Activated T-cell treated with anti-CD3 and anti-CD28 coated beads, Interleukin-2, amount 50 U/mL, for 48 hours (primary cell): ENCODE measurements at places on chromosomes 1 and 21.

DNA sequence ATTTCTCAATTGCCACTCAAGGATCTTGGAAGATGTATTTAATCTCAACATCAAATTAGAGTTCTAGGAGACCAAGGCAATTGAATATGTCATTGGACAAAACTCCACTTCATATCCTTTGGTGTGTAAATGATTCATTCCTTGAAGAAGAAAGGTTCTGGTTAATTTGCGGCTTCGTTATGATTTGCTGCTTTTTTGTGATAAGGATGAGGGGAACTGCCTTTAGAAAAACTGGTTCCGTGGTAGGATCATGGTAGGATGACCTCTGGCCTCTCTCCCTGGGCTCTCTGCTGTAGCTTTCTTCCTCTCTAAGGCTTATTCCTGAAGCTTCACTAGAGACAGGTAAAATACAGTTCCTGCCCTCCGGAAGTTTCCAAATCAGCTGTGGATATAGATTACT, 51.5 kb upstream of the ERRFI1 start:
- no peak for DNase-seq

DNA sequence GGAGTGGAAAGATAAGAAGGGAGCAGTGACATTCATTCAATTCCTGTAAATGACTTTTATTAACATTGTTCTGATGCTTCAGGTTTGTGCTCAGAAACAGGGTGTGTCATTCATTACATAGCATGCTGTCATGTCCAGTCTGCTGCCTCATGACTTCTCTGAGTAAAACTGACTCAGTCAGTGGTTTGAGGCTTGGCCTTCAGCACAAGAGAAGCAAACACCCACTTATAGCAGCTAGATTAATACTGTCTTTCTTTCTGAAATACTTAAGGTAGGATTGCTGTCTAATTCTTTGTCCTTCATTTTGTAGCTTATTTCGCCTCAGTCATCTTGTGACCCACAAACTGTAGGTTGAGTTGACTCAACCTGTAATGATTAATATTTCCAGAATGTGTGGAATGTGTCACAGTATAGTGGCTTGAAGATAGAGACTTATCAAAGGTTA, 32.9 kb downstream of the RASAL2 start:
- DNase-seq: no peak

- DNase-seq: no peak
These were observed 5.1 kb downstream of the ABCG1 start for GRCh38 chr21:42223826-42224575.

- DNase-seq: no peak
These were observed 217.7 kb downstream of the CRB1 start for GRCh38 chr1:197485790-197486189.

DNA sequence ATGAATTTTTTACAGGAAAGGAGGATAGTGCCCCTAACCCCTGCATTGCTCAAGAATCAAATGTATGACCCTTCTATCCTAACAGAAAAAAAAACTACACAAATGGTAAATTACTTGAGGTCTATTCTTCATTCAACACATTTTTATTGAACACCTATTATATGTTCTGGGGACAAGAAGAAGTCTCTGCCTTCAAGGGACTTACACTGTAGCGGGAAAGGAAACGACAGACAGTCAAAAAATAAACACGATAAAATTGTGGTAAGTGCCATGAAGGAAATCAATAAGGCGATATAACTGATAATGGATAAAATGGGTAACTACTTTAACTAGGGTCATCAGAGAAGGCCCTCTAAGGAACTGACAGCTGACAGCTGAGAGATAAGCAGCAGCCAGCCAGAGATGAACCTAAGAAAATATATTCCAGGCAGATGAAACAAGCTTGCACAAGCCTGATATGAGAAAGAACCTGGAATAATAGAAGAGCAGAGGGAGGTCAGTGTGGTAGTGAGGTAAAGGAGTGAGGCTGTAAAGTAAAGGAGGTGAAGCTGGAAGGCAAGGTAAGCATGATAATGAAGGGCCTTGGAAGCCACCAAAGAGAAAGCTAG, 66.4 kb downstream of the PHTF1 start:
- DNase-seq: no peak

- no peak for DNase-seq
These were observed 28.6 kb upstream of the AK5 start for GRCh38 chr1:77253211-77253610.

- DNase-seq: no peak
These were observed 262.5 kb upstream of the ZP4 start for GRCh38 chr1:238153253-238153652.

GRCh38 chr1:97926017-97926708, 5.3 kb upstream of the DPYD start:
- DNase-seq: no peak

- no peak for DNase-seq
These were observed 44.1 kb upstream of the DNAJC6 start for GRCh38 chr1:65265296-65265650.

GRCh38 chr1:184210862-184211261, 159.3 kb downstream of the TSEN15 start:
- DNase-seq: no peak

DNA sequence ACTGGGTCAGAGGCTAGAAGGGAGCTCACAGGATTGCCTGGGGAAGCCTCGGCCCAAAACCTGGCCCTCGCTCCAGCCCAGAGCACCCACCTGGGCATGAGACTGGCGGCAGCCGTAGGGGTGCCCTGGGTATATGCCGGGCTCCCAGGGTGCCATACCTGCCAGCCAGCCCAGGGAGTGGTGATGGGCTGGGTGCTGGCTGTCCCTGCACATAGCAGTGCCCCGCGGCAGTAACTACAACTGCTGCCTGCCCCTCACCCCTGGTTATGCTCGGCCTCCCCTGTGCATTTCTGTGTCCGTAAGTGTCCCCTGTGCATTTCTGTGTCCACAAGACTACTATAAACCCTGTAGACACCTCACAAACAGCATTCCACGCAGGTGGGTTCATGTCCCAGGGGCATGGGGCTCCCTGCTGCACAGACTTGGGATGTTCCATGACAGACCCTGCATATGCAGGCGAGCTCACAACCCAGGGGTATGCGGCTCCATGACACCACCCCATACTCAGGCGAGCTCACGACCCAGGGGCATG, 5.8 kb upstream of the SPATC1L start:
- DNase-seq: peak; percentile 5

- DNase-seq: no peak
These were observed 11.7 kb downstream of the RNU5D-1 start for GRCh38 chr1:44719318-44719717.

DNA sequence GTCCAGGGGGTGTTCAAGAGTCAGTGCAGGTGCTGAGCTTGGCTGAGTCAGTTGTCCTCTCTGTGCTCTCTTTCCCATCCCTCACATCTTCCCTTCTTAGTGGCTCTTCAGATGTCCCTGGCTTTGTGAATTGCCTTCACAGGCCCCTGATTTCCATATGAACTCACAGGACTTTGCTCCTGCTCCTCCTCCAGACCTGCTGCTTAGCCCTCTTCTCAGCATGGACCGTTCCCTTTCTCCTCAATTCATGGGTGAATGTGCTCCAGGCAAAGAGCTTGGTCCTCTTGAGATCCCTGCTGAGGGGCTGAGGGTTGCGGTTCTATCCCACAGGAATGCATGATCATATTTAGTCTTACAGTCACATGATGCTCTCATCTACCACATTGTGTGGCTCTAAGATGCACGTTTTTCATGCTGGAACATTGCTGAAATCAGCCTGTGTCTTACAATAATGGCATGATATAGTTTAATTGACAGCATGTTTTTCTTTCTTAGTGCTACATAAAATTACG, 30.5 kb downstream of the CACNA1E start:
- no peak for DNase-seq

DNA sequence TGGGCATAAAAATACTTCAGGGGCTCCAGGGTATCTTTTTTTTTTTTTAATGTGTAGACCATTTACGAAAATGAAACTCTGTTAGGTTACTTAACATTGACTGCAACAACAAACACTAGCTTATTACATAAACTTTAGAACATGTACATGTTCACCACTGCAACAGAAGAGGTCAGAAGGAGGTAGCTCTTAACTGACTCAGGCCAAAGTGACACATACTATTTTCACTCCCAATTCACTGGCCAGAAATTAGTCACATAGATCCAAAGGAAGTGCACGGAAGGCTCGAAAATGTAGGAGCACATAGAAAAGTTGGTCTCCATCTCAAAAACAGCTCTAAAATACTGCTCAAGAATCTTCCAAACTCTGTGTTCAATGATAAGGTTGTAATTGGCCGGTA, 107.2 kb downstream of the AKT3 start:
- no peak for DNase-seq

DNA sequence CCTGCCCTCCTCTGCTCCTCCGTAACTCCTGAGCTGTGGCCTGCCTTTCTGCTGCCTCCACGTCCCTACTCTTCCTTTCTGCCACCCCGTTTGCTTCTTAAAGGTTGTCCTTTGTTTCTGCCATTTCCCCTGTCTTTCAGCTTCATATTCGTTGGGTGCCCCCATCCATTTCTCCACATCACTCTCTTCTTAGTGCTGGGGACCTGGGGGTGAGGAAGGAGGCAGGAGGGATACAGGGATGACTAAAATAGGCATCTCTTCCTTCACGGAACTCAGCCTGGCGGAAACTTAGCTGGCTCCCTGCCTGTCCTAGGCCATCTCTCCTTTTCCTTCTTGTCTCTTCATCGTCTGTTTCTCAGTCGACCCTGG, 67.0 kb upstream of the CD1D start:
- DNase-seq: no peak

DNA sequence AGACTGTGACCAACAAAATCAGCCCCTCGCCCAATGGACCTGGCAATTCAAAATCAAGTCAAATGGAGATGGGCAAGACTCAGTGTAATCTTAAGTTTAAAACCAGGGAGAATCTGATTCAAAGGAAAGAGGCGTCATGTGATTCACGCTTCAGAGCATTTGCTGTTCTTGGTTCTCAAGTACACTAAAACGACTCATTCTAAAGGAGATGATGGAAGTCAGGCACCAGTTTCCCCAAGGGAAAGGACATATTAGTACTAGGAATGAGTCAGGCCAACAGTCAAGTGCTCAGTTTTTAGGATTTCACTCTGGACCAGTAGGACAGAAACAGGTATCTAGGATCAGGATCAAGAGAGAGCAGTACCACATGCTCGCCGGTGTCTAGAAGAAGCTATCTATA, 429.6 kb downstream of the PLPP3 start:
- DNase-seq: no peak

GRCh38 chr21:21210552-21210951, 212.3 kb downstream of the NCAM2 start:
- no peak for DNase-seq

GRCh38 chr1:228350831-228351781, 55.5 kb downstream of the TRIM11 start:
- DNase-seq: no peak

- no peak for DNase-seq
These were observed 48.9 kb downstream of the SPATA46 start for GRCh38 chr1:162327788-162328165.

GRCh38 chr1:40592107-40592803, 60.8 kb downstream of the ZNF684 start:
- DNase-seq: no peak

DNA sequence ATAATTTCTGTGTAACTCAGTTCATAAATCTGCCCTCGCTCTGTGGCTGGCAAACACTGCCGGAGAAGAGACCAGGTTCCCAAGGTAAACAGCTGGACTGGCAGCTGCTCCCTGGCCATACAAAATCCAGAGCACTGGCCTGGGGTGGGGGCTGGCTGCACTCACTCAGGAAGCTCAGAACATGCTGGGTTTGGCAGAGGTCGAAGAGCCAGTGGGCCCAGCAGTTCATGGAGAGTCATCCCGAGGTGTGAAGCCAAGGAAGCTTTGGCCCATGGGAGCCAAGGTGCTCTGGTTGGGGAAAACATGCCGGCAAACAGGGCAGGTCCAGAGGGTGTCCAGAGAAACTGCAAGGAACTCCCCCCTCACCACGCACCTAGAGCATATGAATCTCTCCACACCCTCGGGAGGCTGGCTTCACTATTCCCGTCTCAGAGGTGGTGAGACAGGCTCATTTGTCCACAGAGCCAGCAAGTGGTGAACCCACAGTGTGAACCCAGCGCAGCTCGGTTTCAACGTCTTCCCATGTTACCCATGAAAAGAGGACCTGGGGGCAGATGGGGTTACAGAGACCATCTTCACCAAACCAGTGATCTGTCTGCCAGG, 102.4 kb downstream of the DMRTB1 start:
- DNase-seq: no peak

DNA sequence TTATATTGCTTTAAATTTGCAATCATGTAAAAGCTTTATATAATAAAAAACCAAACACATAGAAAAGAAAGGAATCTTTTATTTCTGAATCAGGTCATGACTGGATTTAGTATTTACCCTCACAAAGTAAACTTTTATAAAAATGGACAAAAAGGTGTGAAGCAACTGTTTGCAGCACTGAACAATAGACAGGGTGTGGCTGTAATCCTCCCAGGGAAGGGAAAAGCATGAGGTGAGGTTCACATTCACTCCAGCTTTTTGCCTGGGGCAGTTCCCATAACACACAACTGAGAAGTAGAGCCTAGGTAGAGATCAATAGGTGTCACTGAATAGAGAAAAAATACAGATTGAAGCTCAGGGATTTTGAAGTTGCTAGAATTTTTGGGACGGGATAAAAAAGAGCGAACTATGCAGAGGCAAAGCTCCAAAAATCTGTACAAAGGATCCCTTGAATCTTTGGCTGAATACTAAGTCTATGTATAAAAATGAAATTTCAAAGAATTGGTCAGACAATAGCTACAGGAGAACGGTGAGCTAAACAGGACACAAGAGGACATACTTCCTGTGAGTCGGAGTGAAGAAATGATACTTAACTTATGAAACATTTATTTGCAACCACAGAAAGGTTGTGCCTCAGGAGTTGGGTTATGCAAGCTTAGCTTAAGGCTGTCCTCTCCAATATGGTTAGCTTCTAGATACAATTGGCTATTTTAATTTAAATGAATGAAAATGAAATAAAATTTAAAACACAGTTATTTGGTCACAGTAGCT, 162.0 kb upstream of the ZP4 start:
- no peak for DNase-seq

DNA sequence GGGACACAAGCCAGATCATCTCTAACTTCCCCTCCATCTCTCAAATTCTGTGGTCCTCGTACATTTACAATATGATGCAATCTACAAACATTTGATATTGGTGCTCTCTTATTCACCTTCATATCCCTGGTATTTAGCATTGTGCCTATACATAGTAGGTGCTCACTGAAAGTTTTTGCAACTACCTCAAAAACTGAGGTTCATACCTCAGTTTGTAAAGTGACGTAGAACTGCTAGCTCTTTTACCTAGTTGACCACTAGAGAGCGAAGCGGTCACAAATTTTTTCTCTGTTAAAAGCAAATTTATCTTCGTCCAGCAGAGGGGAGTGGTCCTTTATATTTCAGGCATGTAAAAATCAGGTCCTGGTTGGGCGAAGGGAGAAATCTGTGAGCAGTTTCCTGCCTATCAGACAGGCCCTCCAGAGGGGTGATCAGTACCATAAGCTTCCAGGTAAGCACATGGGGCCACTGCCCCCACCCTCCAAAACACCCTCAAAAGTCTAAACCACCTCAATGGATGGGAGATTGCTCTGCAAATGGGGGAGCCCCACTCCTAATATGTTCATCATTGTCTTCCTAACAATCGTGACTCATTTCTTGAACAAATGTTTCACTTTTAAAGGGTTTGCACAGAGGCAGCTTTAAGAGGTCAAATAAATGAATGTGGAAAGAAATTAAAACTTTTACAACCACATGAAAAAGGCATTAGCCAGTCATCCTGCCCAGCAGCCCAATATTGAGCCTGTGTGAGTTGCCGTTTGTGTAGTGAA, 10.6 kb upstream of the HLCS start:
- DNase-seq: peak; percentile 54

- no peak for DNase-seq
These were observed 148.3 kb downstream of the PCBP3 start for GRCh38 chr21:45791562-45792418.

- DNase-seq: no peak
These were observed 15.6 kb upstream of the C1orf174 start for GRCh38 chr1:3915551-3916121.
